ENCODE measurements at places on chromosomes 1 and 21.

GRCh38 chr1:218473522-218473921 lies 128.4 kb downstream of the TGFB2 start:
- DNase-seq, result no peak

DNA sequence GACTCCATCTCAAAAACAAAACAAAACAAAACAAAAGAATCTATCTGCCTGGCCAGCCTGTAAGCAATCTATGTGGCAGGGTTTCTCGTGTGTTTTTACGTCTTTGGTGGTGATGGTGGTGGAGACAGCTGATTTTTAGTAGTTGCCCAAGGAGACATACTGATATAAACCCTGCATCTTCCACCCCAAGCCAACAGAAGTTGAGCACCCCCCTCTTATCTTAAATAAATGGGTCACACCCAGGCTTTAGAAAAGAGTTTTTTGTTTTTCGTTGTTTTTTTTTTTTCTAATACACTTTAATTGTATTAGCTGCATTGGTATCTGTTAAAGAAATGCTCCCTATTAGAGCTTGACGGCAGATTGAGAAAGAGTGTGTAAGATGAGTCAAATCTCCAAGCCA lies 134.7 kb downstream of the GLUL start:
- DNase-seq, result no peak

- no peak for DNase-seq
Observed at GRCh38 chr1:97461782-97462181, 459.1 kb downstream of the DPYD start.

DNA sequence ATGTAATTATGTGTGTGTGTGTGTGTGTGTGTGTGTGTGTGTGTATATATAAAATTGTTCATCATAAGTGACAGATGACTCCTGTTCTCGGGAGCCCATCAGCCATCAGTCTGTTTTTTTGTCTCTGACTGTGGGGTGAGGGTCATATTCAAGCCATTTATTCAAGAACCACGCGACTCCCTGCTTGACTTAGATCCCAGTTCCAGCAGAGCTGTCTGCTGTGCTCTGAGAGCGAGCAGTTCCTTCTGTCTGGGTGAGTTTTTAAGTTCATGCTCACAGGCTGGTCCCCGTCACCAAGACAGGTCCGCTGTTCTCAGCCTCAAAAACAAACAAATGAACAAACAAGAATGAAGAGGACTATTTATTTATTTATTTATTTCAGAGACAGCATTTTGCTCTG lies 18.3 kb upstream of the NPPB start:
- no peak for DNase-seq

- DNase-seq, result no peak
Observed at GRCh38 chr1:25427696-25428095, 3.0 kb upstream of the MACO1 start.

- DNase-seq, result no peak
Observed at GRCh38 chr21:25983745-25984144, 186.8 kb downstream of the APP start.

GRCh38 chr21:15801352-15801863 lies 71.6 kb downstream of the USP25 start:
- no peak for DNase-seq

Data from Panc1 (cell line).